NCI-H1436 (cell line): ENCODE measurements at places on chromosomes 7 and 10.

DNA sequence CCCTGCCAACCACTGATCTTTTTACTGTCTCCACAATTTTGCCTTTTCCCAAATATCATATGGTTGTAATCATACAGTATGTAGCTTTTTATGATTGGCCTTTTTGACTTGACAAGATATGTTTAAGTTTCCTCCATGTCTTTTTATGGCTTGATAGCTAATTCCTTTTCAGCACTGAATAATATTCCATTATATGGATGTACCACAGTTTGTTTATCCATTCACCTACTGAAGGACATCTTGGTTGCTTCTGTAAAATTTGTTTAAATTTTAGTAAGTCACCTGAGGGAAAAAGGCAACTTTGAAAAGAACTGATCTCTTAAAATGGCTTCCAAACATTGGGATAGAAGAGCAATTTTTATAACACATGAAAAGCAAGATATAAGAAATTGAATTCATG is 43.5 kb downstream of the ATRNL1 start:
- no peak for DNase-seq

DNA sequence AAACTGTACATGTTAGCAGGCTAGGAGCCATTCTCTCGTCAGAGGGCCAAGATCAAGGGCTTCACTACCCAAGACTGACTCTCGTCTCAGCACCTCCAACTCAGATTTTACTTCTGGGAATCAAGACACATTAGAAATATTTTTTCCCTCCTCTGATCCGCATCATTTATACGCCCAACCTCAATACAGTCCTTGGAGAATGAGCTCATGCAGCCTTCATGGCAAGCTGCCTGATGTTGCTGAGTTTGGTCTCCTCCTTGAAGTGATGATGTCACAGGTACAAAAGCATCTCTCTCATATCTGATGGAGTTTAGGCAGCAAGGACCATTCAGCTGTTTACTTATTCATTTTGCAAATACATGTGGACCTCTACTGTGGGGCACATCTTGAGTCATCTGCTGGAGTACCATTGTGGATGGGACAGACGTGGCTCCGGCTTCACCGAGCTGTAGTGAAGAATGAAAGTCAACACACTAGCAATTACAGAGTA is 114.0 kb downstream of the BMPER start:
- DNase-seq: no peak

DNA sequence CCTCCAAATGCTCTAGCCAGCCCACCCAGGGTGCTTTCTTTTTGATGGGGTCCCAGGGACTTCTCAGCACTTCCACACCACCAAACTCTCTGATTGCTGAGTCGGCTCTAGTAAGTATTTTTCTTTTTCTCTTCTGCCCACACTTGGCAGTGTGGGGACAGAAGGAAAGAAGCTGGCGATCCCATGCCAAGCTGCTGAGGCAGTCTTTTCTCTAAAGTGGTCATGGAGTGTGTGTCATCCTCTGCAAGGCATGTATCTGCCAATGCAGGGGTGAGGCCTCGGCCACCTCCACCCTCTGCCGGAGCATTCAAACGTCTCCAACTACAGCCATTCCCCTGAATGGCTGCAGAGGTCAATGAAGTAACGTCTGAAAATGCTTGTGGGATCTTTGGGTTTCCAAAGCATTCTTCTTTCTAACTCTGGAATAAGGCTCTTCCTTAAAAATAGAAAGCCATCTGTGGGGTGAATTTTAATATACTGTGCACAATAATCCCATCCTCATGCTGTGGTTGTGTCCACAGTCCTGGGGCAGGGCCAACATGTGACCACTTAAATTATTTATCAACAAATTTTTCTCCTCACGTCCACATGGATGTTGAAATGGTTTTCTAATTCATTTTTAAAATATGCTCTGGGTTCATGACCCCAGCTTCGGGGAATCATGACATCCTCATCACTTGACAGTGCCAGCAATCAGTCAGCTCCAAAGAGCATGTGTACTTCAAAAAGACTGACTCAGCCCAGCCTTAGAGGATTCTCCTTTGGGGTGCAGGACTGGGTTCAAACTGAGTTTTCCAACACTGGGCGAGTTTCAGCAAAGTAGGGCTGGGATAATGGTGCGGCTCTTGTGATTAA is 171.3 kb upstream of the ITGB1 start:
- DNase-seq: no peak

GRCh38 chr7:25216837-25217236 is 11.4 kb downstream of the NPVF start:
- DNase-seq: peak; percentile 48

DNA sequence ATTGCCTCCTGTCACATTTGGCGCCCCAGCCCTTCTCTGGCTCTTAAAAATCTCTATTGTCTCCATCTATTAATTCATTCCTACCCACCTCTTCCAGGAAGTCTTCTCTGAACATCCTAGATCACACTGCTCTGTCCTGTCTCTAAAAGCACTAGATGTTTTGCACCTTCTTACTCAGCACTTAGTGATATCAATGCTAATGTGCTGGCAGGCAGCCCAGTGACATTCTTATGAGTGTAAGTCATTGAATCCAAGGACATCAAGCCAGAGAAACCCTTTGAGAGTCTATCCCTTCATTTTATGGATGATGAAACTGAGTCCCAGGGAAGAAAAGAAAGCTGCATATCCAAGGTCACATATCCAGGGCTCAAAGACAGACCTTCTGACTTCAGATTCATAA is 48.3 kb upstream of the PAX2 start:
- no peak for DNase-seq

- no peak for DNase-seq
These were observed 55.4 kb upstream of the MKRN1 start for GRCh38 chr7:140534743-140535142.

GRCh38 chr10:8508882-8509281 is 454.4 kb downstream of the GATA3 start:
- no peak for DNase-seq

GRCh38 chr7:128793181-128793547 is 1.4 kb downstream of the CCDC136 start:
- DNase-seq: no peak

- DNase-seq: no peak
These were observed 102.9 kb downstream of the AOAH start for GRCh38 chr7:36621396-36621795.

DNA sequence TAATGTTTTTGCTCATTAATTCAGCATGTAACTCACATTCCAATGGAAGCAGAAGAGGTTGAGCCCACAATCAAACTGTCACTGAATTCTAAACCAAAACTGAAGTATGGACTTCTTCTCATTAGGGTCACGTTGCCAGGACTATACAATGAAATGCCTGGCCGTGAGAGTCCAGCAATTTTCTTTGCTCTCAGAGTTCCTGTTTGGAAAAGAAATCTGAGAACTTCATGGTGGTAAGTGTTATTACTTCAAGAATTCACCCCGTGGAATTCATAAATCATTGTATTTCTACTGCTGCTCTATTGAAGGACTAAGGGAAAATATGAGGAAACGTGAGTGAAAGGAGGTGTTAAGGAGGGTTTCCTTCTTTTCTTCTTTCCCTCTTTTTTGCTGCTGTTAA is 441.8 kb upstream of the AKR1E2 start:
- no peak for DNase-seq

GRCh38 chr10:6056411-6057135 is 5.6 kb downstream of the IL2RA start:
- DNase-seq: no peak

DNA sequence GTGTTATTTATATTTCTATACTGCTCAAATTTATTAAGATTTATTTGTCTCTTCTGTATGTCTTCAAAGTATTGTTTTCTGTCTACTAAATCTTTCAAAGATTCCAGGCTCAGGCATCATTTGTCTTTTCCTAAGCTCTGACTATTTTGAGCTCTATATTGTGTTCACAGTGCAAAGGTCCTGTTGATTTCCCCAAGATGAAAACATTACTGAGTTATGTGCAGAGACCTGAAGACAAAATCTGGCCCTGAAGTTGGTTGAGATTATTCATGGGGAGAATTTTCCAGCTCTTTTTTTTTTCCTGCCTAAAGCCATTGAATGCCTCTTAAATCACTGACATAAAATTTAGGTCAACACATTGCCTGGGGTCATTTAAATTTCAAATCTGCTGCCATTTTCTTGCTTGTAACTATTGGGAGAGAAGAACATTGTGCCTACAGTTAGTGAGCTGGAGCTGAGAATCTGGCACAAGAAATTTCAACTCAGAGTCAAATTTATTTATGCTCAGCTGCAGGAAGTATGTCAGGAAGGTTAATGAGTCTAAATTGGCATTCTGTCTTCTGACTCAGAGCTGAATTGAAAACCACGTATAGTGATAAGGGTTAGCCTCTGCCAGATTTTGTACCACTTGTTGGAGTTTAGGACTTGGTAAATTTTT is 31.6 kb downstream of the CSTF2T start:
- DNase-seq: no peak

DNA sequence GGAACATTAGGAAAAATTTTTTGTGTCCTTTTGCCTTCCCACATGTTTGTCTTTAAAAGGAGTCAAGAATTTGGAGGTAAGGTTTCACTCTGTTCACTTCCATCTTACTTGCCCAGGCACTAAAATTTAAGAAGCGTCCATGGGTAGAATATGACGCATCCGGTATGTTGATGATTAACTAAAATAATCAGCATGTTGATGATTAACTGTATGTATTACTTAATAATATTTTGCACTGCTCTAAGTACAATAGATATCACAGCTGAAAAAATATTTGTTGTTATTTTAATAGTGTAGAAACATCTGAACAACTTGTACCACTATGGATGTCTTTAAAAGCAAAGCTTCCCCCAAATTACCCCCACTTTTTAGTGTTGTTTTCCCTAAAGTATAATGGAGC is 11.5 kb downstream of the ANKRD22 start:
- DNase-seq: no peak

GRCh38 chr10:75836064-75836463 is 404.6 kb downstream of the LRMDA start:
- no peak for DNase-seq

- peak; percentile 66 for DNase-seq
These were observed 18.8 kb downstream of the ZC3HAV1L start for GRCh38 chr7:139016931-139017511.

DNA sequence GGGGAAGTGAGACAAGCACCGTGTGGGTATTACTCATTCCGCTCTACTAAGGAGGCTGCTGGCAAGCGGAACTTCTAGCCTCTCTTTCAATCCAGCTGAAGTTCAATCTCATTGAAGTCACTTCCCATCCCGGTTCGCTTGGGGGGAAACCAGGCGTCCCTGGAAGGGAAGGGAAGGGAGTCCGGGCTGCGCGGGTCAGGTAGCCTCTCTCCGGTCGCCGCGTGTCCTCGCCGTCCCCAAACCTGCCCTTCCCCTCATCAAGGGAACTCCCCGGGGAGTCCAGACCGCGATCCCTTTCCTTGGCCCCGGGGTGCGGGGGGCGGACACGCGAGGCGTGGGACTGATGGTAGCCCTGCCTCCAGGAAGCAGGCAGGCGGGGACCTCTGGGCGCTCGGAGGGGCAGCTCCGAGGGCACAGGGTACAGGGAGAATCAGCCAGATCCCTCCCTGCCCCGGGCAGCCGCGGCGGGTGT is 598 bp upstream of the ZEB1 start:
- peak; percentile 19 for DNase-seq

GRCh38 chr7:16189026-16189715 is 232.2 kb downstream of the CRPPA start:
- no peak for DNase-seq

GRCh38 chr10:12617191-12618175 is 268.1 kb downstream of the CAMK1D start:
- DNase-seq: no peak

GRCh38 chr7:51012569-51013217 is 230.0 kb upstream of the GRB10 start:
- no peak for DNase-seq

GRCh38 chr7:70352906-70353305 is 754.6 kb downstream of the AUTS2 start:
- no peak for DNase-seq

DNA sequence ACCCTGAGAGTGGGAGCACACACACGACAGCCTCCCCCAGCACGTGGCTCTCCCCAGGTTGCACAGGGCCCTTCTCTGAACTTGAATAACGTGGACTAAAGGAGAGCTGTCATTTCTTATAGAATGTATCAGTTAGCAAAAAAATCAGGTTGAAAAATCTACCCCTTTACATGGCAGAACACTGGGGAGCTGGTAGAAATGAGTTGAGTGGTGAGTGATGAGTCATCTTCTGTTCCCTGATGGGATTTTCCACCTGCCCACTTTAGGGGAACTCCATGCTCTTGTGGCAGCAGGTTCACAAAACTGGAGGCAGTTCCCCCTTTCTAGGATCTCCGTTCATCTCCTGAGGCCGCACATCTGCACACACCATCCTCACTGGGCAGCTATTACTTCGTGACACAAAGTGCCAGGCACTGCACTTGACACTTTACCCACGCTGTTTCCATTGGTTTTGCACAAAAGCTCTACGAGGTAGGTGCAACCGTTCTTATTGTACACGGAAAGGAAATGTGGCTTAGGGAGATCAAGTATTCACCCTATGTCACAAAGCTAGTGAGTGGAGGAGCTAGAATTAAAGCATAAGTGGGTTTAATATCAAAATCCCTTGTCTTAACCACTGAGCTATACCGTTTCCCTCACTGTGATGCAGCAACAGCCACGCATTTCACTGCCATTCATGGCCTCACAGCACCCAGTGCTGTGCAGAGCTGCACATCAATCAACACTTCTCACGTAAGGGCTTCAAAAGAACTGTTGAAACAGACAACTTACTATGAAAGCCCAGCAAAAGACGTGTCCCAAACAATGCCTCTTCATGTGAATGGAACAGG is 80.2 kb downstream of the RNF216 start:
- DNase-seq: no peak

GRCh38 chr7:110775046-110775445 is 315.9 kb upstream of the LRRN3 start:
- DNase-seq: no peak

DNA sequence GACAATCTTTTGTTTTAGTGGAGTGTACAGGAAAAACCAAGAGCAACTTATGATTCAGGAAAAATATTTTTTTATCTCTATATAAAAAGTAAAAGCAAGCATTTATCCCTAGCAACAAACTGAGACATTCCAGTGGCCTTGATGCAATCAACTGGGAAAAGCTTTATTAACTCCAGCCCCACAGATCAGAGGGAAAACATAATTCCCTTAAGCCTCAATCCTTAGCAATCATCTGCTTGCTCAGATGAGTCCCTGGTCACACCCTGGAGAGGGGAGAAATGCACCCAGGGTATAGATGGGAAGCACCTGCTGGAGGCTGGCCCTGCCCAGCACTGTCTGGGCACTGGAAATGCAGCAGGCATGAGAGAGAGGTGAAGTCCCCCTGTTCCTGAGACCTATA is 636.6 kb downstream of the TNS3 start:
- no peak for DNase-seq

DNA sequence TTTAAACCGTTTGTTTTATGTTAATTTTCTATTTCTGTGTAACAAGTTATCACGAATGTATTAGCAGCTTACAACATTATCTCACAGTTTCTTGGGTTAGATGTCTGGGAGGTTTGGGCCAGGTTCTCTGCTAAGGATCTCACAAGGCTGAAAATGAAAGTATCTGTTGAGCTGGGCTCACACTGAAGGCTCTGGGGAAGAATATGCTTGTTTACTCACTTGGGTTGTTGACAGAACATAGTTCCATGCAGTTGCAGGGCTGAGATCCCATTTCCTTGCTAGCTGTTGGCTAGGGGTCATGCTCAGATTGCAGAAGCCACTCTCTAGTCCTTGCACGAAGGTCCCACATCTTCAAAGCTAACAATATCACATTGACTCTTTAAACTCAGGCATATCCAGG is 266.6 kb upstream of the GNAI1 start:
- no peak for DNase-seq

GRCh38 chr10:17606547-17607040 is 10.6 kb downstream of the HACD1 start:
- no peak for DNase-seq

- no peak for DNase-seq
These were observed 151.1 kb downstream of the ELMO1 start for GRCh38 chr7:37297546-37297945.

GRCh38 chr10:18140149-18140956 is at the start of gene CACNB2:
CACNB2 (plus strand) TSS chr10:18140424.
- DNase-seq: no peak
